CD4-positive, CD25-positive, alpha-beta regulatory T cell (primary cell): ENCODE measurements at places on chromosomes 11 and 22.

DNA sequence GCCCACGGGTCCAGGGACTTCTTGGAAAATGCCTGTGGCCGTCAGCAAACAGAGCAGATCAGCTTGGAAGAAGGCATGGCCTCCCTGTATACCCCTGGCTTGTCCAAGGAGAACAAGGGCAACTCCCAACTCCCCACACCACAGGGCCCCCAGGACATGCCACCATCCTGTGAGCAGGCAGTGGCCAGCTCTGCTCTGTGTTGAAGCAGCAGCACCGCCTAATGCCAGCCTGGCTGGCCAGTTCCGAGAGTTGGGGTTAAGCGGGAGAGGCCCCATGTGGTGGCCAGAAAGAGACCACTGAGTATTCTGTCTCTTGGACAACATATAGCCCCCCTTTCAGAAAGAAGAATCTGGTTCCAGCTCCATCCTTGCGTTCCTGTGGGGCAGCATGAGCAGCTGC is 209.2 kb downstream of the CTTN start:
- DNase-seq, result no peak

DNA sequence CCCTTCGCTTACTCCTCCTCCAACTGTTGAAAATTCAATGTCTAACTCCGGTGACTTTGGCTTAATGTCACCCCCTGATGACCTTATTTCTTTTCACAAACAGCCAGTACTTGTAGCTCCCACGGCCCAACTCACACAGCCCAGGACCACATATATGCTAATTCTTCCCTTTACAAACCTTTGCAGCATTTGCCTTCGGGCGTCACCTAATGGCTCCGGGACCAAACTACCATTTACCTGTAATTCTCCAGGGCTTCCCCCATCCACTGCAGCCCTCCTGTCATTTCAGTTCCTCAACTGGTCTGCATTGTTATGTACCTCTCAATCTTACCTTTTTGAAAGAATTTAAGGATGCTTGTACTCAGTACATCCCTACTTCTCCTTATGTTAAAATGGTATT is 29.8 kb upstream of the OR56B4 start:
- no peak for DNase-seq

DNA sequence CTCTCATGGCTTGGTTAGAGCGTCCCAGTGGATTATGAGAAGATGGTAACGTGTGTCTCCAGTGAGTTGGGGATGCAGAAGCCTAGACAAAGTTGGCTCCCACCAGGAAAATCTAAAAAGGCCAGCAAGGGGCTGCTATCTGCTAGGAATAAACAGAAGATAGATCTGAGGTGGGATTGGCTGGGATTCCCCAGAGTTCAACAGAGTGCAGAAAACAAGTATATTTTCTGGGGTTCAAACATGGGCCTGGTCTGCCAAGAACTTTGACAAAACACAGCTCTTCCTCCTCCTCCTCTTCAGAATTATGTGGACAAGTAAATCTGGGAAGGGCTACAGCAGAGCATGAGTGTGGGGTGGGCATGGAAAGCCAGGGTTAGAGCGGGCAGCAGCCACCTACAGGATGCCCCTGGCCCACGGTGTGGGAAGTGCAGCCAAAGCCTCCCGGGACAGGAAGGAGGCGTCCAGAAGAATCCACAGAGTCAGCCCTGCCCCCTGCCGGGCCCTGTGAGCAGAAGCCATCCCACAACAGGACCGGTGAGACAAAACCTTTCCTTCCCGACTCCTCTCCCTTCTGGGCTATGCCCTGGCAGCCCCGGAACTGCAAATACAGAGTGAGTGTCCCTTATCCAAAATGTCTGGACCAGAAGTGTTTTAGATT is 67.1 kb downstream of the CD82 start:
- DNase-seq, result peak; percentile 39

DNA sequence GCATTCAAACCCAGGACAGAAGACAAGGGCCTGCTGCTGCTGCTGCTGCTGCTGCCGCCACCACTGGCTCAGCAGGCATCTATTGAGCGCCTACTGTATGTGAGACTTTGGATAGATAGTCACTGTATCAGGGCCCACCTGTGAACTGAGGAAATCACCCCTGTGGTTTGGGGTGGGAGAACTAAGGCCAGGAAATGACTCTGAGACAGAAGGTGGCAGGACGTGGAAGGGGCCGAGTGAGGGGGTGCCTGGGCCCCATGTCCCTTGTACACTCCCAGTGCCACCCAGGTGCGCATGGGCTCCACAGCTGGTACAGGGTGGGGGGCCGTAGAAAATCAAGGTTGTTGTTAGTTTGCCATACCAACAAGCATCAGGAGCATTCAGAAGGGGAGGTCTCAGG is 50.6 kb downstream of the ARHGAP8 start:
- no peak for DNase-seq

DNA sequence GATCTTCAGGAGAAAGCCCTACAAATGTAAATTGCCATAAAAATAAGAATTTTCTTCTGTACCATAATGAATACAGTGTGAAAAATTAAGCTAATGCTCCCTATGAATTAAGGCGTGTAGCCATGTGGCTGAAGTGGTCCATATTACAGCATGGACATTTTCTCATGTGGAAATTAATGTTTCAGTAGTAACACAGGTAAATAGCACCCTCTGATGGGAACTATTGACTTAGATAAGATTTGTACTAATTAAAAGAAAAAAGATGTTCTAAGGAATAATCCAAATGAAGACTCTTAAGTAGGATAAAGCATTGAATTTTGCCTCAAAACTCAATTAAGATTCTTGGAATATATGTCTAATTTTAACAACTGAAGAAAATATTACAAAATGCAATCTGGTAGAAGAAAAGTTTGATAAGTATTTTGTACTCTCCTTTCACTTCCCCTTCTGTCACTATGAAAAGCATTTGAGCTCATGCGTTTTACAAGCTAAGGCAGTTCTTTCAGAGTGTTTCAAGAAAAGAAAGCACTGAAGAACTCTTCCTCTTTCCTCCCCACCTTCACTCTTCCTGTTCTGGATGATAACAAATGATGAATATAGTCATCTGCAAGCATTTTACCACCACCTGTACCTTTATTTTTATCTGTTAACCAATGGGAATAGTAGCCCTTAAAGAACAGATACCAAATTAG is 9.9 kb upstream of the OR8D2 start:
- DNase-seq, result no peak

GRCh38 chr11:120180551-120181232 is 30.1 kb upstream of the OAF start:
- DNase-seq, result no peak

DNA sequence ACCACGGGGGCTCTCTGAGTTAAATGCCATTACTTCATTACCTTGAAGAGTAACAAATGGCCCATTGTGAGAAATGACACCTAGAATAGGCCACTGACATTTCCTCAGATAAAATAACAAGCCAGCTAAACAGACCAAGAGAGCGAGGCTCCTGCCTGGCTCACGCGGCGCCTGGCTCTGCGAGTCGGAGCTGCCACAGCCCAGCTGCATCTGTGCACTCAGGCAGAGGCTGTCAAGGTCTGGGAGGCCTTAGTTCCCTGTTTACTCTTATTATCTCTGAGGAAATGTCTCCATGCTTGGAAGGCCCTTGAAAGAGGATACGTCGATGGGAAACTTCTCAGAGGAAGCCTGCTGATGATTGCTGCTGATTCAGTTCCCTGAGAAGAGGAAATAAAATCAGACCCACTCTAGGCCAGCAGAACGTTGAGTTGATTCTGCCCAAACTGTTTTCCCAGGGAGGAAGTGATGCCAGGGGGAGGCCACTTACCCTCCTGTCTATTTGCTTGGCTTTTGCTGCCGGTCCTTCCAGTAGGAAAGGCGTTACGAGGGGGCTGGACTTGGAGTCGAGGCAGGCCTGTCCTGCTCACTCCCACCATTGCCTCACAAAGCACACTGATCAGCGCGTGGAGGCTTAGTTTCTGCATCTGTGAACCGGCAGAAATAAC is 208.8 kb downstream of the TBC1D22A start:
- no peak for DNase-seq

- no peak for DNase-seq
Observed at GRCh38 chr11:6489306-6489705, 7.8 kb upstream of the DNHD1 start.

GRCh38 chr22:27345691-27346090 is 455.9 kb downstream of the MN1 start:
- DNase-seq, result no peak

DNA sequence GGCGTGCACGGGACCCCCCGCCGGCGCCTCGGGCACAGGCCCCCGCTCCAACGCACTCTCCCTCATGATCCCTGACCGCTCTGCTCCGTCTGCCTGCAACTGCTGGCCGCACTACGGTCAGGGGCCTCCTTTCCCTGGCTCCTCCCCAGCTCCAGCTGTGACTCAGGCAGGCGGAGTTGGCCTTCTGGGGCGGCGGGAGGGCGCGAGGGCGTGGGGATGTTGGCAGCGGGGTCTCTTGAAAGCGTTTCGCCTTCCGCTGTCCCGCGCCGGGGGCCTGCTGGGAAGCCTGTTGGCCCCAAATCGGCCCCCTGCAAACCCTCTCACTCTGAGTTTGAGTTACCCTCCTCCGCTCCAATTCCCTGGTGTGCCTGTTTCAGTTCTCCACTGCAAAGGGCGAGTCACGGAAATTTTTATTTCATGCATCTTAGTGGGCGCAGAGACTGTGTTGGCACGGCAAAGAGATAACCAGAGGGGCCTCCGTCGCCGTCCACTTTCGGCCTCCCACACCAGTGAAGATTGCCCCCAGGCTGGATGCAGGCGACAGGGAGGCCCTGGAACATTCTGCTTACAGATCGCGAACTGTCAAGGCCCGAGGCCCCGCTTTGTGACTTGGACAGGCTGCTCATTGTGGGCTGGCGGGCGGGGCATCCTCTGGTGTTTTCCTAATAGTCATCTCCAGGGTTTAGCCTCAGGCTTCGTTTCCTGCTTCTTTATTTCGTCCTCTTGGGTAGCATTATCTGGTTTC is at the start of gene CAVIN3:
CAVIN3 (minus strand) TSS at position 91 of the 745 bp plus-strand sequence; CDS start at position 66, 25 bp downstream.
- peak; percentile 83 for DNase-seq

DNA sequence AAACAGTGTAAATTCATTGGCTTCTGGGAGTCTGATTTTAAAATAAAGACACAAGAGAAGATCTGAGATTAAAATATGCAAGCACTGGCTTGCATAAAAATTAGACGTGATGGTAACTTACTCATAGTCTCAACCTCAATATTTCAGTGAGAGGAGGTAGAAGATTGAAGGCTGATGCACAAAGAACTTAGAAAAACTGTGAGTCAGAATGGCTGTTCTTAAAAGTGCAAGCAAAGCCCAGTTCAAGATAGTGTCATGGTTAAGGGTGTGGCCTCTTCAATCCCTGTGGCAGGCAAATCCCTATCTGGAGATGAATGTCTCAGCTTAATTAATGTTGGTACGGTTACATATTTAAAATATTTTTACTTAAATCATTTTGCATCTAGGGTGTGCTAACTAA is 33.6 kb upstream of the FIBIN start:
- no peak for DNase-seq
